ENCODE measurements at places on chromosomes 5 and 9. TPM values are rescaled to one million over a fixed set of nuclear protein-coding genes. Genes with fewer than 3 reads are reported as not detected.

The MYORG gene
- total RNA-seq: 0.64 TPM

The PCDHGA1 gene
- 0.86 TPM for total RNA-seq

The ADAMTS16 gene
- total RNA-seq: 2.6 TPM

The KIF27 gene
- total RNA-seq: 2.9 TPM

The GPR21 gene
- 1.9 TPM for total RNA-seq

The SEPTIN8 gene
- total RNA-seq: 43.5 TPM

The CYFIP2 gene
- 11.6 TPM for total RNA-seq

The DMGDH gene
- 4.5 TPM for total RNA-seq

The KIF24 gene
- 3.5 TPM for total RNA-seq

The SYK gene
- total RNA-seq: not detected

The SV2C gene
- not detected for total RNA-seq

The N4BP3 gene
- total RNA-seq: 0.43 TPM

The NR2F1-AS1 gene
- 30.3 TPM for total RNA-seq
